ENCODE measurements at places on chromosomes 1 and 21.

GRCh38 chr21:39196310-39196709, 13.1 kb upstream of the PSMG1 start:
- no peak for DNase-seq

- no peak for DNase-seq
These were observed 15.4 kb upstream of the ARF1 start for GRCh38 chr1:228066891-228067654.

- no peak for DNase-seq
These were observed 6.6 kb upstream of the CD48 start for GRCh38 chr1:160718210-160718609.

GRCh38 chr1:96416111-96416595, 305.4 kb upstream of the PTBP2 start:
- DNase-seq: no peak

DNA sequence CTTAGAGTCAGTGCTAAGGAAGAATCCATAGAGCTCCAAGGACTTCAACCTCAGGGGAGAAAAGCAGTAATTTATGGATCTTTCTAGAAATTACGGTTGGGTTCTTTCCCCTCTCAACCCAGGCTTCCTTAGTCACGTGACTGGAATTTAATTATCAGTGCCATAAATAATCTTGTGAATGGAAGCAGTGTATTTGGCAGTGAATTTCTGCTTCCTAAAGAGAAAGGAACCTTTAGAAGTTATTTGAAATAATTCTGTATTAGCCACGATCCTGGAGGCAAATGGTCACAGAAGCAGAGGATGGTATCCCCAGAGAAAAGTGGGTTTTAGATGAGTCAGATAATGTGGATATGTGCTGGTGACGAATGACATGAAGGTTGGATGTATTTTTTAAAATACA, 89.6 kb downstream of the NFIA start:
- no peak for DNase-seq

Data from cerebellar nuclear complex (tissue), 1 donor.